ENCODE measurements at places on chromosomes 1 and 21. TPM values are rescaled to one million over a fixed set of nuclear protein-coding genes. Genes with fewer than 3 reads are reported as not detected.

The GGPS1 gene
- total RNA-seq = 31.2 TPM

The ZMPSTE24 gene
- 41.3 TPM for total RNA-seq

The KDF1 gene
- total RNA-seq = not detected

The NHLH1 gene
- 0.42 TPM for total RNA-seq

The UBL4B gene
- total RNA-seq = not detected

The GCSAML gene
- 0.51 TPM for total RNA-seq

The BTBD19 gene
- 26.1 TPM for total RNA-seq

The ANP32E gene
- total RNA-seq = 17.9 TPM

The CD1B gene
- not detected for total RNA-seq

The C1orf141 gene
- not detected for total RNA-seq

The SEMA4A gene
- total RNA-seq = 31.9 TPM

The RAB25 gene
- total RNA-seq = not detected

The SEC16B gene
- total RNA-seq = 2.9 TPM

The AMIGO1 gene
- 7.4 TPM for total RNA-seq

The ZNF436 gene
- total RNA-seq = 18.8 TPM

The BLACAT1 gene
- total RNA-seq = not detected

The COL24A1 gene
- 0.32 TPM for total RNA-seq

The NUF2 gene
- 0.29 TPM for total RNA-seq

The DRAM2 gene
- 61.0 TPM for total RNA-seq

The CD101 gene
- total RNA-seq = 1.5 TPM

The FCRL4 gene
- total RNA-seq = not detected

The NR0B2 gene
- 0.29 TPM for total RNA-seq

The FGR gene
- total RNA-seq = 49.7 TPM

The ZNF683 gene
- total RNA-seq = not detected

The HCN3 gene
- 3.3 TPM for total RNA-seq

The KCNQ4 gene
- total RNA-seq = 1.4 TPM

The GJA8 gene
- total RNA-seq = not detected

The FALEC gene
- not detected for total RNA-seq

The HTR1D gene
- total RNA-seq = not detected

The RGS16 gene
- total RNA-seq = 25.0 TPM

The CASQ1 gene
- total RNA-seq = 0.39 TPM

The NKAIN1 gene
- total RNA-seq = not detected

The OR6N1 gene
- not detected for total RNA-seq

The FLG2 gene
- not detected for total RNA-seq

The APP gene
- 317 TPM for total RNA-seq

The SAMD11 gene
- total RNA-seq = 2.8 TPM

The UROD gene
- 67.8 TPM for total RNA-seq

The TFF3 gene
- total RNA-seq = 5.5 TPM

The SHISAL2A gene
- total RNA-seq = not detected

The AMY2A gene
- 2.7 TPM for total RNA-seq

The RUNX3 gene
- 3.4 TPM for total RNA-seq

The CHI3L1 gene
- total RNA-seq = 346 TPM

The FMOD gene
- total RNA-seq = 95.2 TPM
